Activated CD4-positive, alpha-beta memory T cell treated with anti-CD3 and anti-CD28 coated beads, Interleukin-2, amount 10 ng/mL, durations not matched to agents 7 days and 5 days (primary cell): ENCODE measurements at places on chromosomes 16 and 17.

- H3K36me3 ChIP-seq = no peaks in the 10 kb centered on the region
- H3K27me3 ChIP-seq = peaks cover 45% of the 10 kb centered on the region
- H3K4me3 ChIP-seq = no peak overlapping the region
- DNase-seq = no peak
- no peak overlapping the region for H3K27ac ChIP-seq
Measured at GRCh38 chr17:57948555-57949420, 6.4 kb downstream of the CUEDC1 start.

DNA sequence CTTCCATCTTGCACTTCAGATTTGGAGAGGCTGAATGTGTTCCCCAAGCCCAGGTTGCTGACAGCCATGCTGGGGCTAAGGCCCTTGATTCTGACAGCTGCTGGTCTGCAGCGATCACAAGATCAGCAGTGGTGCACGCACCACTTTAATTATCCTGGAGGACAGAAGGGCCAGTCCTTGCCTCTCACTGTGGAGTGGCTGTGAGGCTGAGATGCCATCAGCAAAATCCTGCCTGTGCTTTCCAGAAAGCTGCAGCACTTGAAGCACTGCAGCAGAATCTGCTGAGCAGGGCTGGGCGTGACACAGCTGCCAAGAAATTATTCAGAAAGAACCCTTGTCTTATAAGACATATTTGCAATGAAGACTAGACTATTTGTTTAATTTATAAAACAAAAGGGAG lies 37.1 kb downstream of the NUP93 start:
- H3K36me3 ChIP-seq = peaks cover 13% of the 10 kb centered on the region
- H3K27ac ChIP-seq = no peak overlapping the region
- H3K4me3 ChIP-seq = no peak overlapping the region
- peaks cover 30% of the 10 kb centered on the region for H3K4me1 ChIP-seq

DNA sequence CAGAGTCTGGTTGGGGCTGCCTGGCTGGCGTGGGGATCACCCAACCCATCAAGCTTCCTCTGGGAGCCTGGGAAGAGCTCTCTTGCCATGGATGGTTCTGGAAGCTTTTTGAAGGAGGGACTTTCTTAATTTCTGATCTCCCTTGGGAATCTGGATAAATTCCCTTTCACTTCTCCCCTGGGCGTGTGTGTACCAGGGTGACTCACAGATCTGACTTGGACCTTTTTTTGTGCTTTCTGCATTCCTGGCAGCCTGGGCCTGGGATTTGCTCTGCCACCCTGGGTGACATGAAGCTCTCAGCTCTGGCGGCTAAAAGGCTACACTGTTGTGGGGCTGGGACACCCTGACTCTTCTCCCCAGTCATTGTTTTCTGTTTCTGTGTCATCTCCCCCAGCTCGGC lies 70.1 kb downstream of the ABCC1 start:
- no peak for DNase-seq
- no peak overlapping the region for H3K27ac ChIP-seq
- H3K36me3 ChIP-seq = peaks cover 40% of the 10 kb centered on the region
- no peaks in the 10 kb centered on the region for H3K27me3 ChIP-seq
- H3K4me3 ChIP-seq = no peak overlapping the region

GRCh38 chr17:7839876-7840261 lies 5.9 kb downstream of the KDM6B start:
- H3K27me3 ChIP-seq = no peaks in the 10 kb centered on the region
- peaks cover 15% of the 10 kb centered on the region for H3K36me3 ChIP-seq
- no peak overlapping the region for H3K4me3 ChIP-seq
- H3K27ac ChIP-seq = no peak overlapping the region

DNA sequence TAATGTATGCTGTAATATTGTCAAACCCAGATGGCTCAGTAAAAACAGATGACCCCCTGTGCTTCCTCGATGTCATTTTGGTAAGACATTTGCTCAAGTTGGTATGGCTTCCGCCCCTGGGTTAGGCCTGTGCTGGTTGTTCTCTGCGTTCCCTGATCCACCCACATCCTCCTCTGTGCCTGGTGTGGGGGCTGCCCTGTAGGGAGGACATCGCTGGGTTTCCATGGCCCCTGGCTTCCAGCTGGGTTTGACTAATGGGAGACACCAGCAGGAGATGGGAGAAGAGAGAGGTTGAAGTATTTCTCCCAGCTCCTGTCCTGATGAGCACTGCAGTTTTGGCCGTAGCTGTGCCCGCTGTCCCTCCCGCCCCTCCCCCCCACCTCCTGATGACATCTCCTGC lies 4.4 kb upstream of the MFAP4 start:
- DNase-seq = no peak
- H3K4me3 ChIP-seq = no peak overlapping the region
- peaks cover 27% of the 10 kb centered on the region for H3K27me3 ChIP-seq
- H3K27ac ChIP-seq = no peak overlapping the region

DNA sequence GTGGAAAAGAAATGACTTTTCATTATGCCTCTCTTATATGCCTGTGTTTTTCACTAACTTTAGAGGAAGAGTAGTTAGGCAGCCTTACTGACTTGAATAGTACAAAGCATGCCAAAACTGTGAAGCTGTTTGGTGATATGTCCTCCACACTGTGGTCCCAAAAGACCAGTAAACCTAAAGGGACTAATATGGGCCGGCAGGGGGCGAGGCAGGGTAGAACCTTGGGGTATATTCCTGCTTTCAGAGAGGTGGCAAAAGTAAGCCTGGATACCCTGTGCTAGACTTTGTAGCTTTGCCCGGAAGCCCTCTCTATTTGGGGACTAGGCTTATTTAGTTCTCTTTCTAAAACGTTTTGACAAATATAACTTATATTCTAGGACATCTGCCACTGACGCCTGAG lies 36.5 kb upstream of the VWA3A start:
- H3K4me1 ChIP-seq = peaks cover 32% of the 10 kb centered on the region
- no peak overlapping the region for H3K27ac ChIP-seq
- no peak overlapping the region for H3K4me3 ChIP-seq

DNA sequence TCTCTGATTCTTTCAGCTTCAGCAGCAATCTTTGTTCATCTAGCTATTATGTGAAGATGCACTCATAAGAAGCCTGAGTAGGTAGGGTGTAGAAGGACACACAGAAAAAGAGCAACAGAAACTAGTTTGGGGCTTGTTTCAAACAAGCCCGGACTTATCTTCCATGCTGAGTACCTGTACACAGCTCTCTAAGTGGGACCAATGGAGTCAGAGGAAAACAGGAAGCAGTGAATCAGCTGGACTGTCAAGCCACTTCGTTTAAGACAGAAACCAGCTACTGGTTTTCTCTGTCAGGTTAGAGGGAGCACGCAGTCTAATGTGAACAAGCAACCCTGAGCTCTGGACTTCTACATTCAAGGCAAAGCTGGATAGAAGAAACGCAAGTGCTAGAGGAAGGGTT lies 16.0 kb downstream of the MAP2K6 start:
- no peak for DNase-seq
- H3K4me3 ChIP-seq = no peak overlapping the region
- peaks cover 9% of the 10 kb centered on the region for H3K4me1 ChIP-seq
- H3K36me3 ChIP-seq = no peaks in the 10 kb centered on the region
- no peak overlapping the region for H3K27ac ChIP-seq

DNA sequence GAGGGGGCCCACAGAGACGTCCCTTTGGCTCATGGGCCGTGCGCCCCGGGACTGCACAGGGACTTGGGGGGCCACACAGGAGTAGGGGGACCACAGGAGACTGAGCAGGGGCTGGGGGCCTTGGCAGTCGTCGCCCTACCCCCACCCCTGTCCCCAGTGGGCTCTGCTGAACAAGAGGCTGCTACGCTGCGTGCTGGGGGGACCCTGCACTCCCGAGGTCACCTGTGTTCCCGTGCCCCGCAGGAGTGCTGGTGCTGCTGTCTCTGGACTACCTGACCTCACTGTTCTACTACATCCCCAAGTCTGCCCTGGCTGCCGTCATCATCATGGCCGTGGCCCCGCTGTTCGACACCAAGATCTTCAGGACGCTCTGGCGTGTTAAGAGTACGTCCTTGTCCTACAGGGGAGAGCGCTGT lies 14.4 kb upstream of the RNF213 start:
- no peaks in the 10 kb centered on the region for H3K36me3 ChIP-seq
- DNase-seq = no peak
- no peak overlapping the region for H3K27ac ChIP-seq
- no peak overlapping the region for H3K4me3 ChIP-seq
- no peaks in the 10 kb centered on the region for H3K4me1 ChIP-seq

- H3K4me1 ChIP-seq = no peaks in the 10 kb centered on the region
- no peaks in the 10 kb centered on the region for H3K36me3 ChIP-seq
- no peak overlapping the region for H3K27ac ChIP-seq
- no peak for DNase-seq
Measured at GRCh38 chr16:49452578-49452977, 79.0 kb downstream of the C16orf78 start.

DNA sequence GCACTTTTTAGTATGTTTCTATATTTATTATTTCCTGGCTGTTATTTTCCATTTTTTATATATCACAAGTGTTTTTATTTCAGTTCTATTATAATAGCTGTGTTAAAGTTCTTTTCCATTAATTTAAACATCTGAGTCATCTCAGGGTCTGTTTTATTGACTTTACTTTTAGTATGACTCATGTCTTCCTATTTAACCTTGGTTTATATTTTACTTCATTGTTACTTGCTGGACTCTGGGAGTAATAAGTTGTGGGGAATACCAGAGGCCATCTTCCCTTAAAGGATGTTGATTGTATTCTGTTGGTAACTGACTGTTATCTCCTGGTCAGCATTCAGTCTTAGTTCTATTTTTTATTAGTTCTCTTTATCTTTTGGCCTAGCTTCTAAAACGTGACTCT lies 1508.2 kb downstream of the CDH11 start:
- no peak overlapping the region for H3K27ac ChIP-seq
- H3K36me3 ChIP-seq = no peaks in the 10 kb centered on the region
- DNase-seq = no peak
- H3K4me1 ChIP-seq = no peaks in the 10 kb centered on the region

- H3K4me3 ChIP-seq = no peak overlapping the region
- no peaks in the 10 kb centered on the region for H3K4me1 ChIP-seq
- H3K27ac ChIP-seq = no peak overlapping the region
Measured at GRCh38 chr17:67676305-67676704, 41.4 kb upstream of the NOL11 start.

DNA sequence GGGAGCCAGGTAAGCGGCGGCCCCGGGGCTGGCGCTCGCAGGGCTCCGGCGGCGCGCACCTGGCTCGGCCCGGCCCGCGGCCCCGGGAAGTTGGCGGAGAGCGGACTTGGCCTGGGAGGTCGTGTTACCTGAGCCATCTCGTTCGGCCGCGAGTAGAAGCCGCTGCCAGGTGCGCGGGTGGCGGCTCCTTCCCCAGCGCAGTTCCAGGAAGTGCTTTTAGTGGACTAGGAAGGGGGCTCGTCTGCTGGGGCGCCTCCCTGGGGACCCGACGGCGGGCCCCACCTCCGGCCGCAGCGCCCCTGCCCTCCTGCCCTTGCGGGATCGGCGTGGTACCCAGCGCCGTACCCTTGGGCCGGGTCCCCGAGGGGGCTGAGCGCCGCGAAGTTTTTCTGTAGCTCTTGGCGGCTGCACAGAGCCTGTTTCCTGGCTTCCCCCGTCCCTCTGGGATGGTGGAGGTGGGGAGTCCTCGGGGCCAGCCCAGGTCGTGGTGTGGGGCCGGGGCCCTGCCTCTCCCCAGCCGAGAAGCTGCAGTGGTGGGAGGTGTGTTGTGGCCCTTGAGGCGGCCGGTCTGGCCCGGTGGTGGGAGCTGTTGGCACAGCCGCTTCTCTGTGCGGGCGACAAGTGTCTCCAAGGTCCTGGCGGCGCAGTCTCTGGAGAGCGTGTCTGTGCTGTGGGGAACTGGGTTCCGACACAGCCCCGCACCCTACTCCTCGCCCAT lies 96.9 kb downstream of the RAB11FIP4 start:
- H3K36me3 ChIP-seq = peaks cover 20% of the 10 kb centered on the region
- H3K4me3 ChIP-seq = peak overlapping the region; percentile 88
- peaks cover 3% of the 10 kb centered on the region for H3K27me3 ChIP-seq
- peak overlapping the region; percentile 63 for H3K27ac ChIP-seq
- peaks cover 57% of the 10 kb centered on the region for H3K4me1 ChIP-seq

- H3K4me1 ChIP-seq = no peaks in the 10 kb centered on the region
- H3K4me3 ChIP-seq = no peak overlapping the region
- peaks cover 3% of the 10 kb centered on the region for H3K36me3 ChIP-seq
- no peak for DNase-seq
- H3K27ac ChIP-seq = no peak overlapping the region
- H3K27me3 ChIP-seq = no peaks in the 10 kb centered on the region
Measured at GRCh38 chr17:82835766-82836512, 3.9 kb downstream of the ZNF750 start.
